Trophoblast cell (in vitro differentiated cells and primary cell): ENCODE measurements at places on chromosomes 16 and 17.

DNA sequence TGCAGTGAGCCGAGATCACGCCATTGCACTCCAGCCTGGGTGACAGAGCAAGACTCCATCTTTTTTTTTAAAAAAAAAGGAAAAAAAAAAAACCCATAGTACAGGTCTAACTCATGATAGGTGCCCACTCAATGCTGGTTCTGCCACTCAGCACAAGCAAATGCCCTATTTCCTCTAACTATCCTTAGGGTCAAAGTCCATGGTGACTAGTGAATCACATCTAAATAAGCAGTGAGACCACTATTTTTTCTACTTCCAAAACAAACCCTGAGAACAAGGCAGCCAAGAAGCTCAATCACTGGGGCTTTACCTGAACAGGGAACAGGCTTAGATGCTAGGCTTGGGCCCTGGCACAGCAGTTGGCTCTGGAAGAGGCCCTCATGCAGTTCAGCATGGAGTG, 3.4 kb downstream of the BLTP2 start:
- H3K4me1 ChIP-seq = peaks cover 3% of the 10 kb centered on the region
- H3K4me3 ChIP-seq = no peak overlapping the region
- H3K27me3 ChIP-seq = no peaks in the 10 kb centered on the region
- H3K36me3 ChIP-seq = peaks cover 28% of the 10 kb centered on the region
- H3K27ac ChIP-seq = no peak overlapping the region

- no peak overlapping the region for H3K27ac ChIP-seq
- H3K27me3 ChIP-seq = no peaks in the 10 kb centered on the region
- H3K4me1 ChIP-seq = peaks cover 6% of the 10 kb centered on the region
These were observed 25.3 kb downstream of the TRPV3 start for GRCh38 chr17:3532106-3532858.

- H3K4me1 ChIP-seq = peaks cover 16% of the 10 kb centered on the region
- no peak for DNase-seq
- no peak overlapping the region for H3K27ac ChIP-seq
- H3K4me3 ChIP-seq = peak overlapping the region; percentile 67
These were observed 1.2 kb upstream of the CBLN1 start for GRCh38 chr16:49282690-49283375.

DNA sequence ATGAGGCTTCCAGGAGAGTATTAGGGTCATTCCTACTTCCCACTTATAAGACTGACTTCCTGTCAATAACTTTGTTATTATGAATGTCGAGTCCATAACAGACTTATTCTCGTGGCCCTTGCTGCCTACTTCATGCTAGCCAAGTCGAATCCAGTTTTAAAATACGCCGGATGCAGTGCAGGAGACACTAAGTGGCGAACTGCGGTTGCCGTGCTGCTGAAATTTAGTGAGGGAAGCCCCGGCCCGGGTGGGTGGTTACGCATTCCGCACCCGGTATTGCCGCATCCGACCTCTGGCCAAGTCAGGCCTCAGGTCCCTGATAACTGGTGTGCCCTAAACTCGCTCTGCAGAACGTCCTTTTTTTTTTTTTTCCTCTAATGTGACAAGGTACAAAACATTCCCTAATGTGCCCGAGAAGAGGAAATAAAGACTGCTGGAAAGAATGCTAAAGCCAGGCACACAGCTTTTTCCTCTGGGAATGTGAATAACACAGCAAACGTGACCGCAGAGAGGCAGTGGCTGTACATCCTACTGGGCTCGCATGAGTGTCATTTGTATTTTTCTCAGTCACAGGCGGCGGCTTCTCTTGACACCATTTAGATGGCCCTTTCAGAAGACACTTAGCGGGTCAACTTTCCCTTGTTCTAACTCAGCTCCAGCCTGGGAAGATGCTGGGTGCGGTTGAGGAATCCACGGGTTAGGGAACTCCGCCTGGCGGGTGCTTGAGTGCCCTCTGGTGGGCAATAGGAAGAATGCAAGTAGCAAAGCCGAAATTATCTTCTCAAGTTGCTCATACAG, 7.1 kb upstream of the AKTIP start:
- peak; percentile 91 for DNase-seq
- no peak overlapping the region for H3K4me3 ChIP-seq
- H3K4me1 ChIP-seq = peaks cover 2% of the 10 kb centered on the region
- H3K27ac ChIP-seq = no peak overlapping the region
- H3K27me3 ChIP-seq = no peaks in the 10 kb centered on the region

GRCh38 chr17:7852262-7852670, 2.6 kb upstream of the TMEM88 start:
- H3K4me3 ChIP-seq = no peak overlapping the region
- no peak overlapping the region for H3K27ac ChIP-seq
- DNase-seq = no peak
- H3K36me3 ChIP-seq = peaks cover 70% of the 10 kb centered on the region
- H3K27me3 ChIP-seq = no peaks in the 10 kb centered on the region

DNA sequence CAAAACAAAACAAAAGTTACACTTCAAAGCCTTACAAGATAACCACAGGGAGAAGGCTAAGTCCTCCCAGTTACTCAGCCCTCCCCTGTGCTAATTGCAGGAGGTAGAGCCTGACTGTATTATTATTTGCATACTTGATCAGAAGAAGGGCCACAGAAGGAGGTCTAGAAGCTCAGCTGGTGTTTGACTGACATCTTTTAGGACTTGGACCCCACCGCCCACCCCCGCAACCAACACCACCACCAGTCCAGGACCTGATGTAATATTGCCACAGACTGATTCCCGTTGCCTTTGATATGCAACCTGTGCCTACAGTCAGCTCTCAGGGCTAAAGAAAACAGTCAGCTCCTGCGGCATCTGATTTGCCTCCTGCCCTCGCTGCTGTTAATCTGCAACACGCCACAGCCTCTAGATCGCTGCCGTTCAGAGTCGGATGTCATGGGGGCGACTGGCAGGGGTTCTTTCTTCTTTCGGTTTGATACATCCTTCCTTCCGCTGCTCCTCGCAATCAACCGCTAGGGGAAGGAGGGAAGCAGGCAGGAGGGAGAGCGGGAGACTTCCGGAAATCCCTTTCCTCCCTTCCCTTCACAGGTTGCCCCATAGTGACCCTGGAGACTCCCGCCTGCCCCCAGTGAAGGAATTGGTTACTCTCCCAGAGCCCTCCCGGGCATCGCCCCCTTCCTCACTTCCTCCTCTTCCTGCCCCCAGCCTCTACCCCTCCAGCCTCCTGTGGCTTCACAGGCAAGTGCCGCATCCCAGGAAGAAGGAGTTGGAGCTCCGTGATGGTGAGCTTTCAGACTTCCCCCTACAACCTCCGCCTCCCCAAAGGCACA, 90.5 kb upstream of the SOX9 start:
- no peaks in the 10 kb centered on the region for H3K36me3 ChIP-seq
- DNase-seq = no peak

DNA sequence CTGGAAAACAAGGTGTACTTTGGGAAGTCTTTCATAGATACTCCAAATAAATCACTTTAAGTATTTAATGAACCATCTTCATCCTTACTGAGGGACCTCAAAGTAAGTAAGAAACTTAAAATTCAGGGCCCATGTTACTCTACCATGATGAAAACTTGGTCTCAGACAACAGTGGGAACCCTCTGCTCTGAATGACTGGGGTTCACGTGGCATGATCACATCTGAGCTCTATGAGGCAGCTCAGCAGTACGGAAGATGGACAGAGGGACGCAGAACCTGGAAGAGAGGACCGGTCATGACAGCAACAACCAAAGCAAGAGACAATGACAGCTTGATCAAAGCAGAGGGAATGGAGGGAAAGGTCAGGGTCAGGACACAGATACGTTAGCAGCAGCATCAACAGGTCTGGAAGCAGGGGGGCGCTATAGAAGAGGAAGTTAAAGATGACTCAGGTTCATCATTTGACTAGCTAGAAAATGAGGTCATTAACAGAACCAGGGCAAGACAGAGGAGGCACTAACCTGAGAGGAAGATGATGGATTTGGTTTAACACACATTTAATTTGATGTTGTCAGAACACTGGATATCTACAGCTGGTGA, 9.5 kb downstream of the XPO6 start:
- H3K27ac ChIP-seq = no peak overlapping the region
- no peak for DNase-seq
- no peaks in the 10 kb centered on the region for H3K27me3 ChIP-seq
- no peaks in the 10 kb centered on the region for H3K4me1 ChIP-seq
- H3K36me3 ChIP-seq = peaks cover 20% of the 10 kb centered on the region
- H3K4me3 ChIP-seq = no peak overlapping the region

DNA sequence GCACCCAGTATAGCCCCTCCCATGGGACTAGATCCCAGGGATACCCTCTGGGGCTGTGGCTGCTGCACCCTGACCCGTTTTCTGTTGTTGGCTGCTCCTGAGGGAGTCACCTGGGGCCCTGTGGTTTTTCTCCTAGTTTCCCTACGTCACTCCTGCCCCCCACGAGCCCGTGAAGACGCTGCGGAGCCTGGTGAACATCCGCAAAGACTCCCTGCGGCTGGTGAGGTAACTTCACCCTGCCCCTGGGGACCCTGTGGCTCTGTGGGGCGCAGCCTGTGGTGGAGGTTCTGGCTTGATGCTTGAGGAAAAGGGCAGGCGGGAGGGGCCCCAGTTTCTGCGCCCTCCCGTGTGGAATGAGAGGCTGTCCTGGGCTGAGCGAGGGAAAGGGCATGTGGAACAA, 27.2 kb downstream of the MGRN1 start:
- no peak for DNase-seq
- H3K4me3 ChIP-seq = peak overlapping the region; percentile 16
- H3K27me3 ChIP-seq = no peaks in the 10 kb centered on the region
- H3K27ac ChIP-seq = no peak overlapping the region
- peaks cover 56% of the 10 kb centered on the region for H3K36me3 ChIP-seq

- peaks cover 38% of the 10 kb centered on the region for H3K36me3 ChIP-seq
- peaks cover 8% of the 10 kb centered on the region for H3K4me1 ChIP-seq
- no peaks in the 10 kb centered on the region for H3K27me3 ChIP-seq
- H3K4me3 ChIP-seq = peak overlapping the region; percentile 76
- DNase-seq = peak; percentile 68
- H3K27ac ChIP-seq = peak overlapping the region; percentile 35
These were observed 655 bp downstream of the HIRIP3 start for GRCh38 chr16:29994600-29995323.

- no peak overlapping the region for H3K4me3 ChIP-seq
- DNase-seq = peak; percentile 8
- H3K4me1 ChIP-seq = peaks cover 18% of the 10 kb centered on the region
- no peaks in the 10 kb centered on the region for H3K36me3 ChIP-seq
These were observed 21.5 kb downstream of the RPH3AL start for GRCh38 chr17:330993-331701.

- DNase-seq = no peak
- H3K4me3 ChIP-seq = no peak overlapping the region
- no peaks in the 10 kb centered on the region for H3K27me3 ChIP-seq
- no peak overlapping the region for H3K27ac ChIP-seq
- H3K4me1 ChIP-seq = no peaks in the 10 kb centered on the region
These were observed 17.1 kb upstream of the ATP6V0A1 start for GRCh38 chr17:42441371-42442195.

- DNase-seq = no peak
- no peaks in the 10 kb centered on the region for H3K36me3 ChIP-seq
- H3K4me3 ChIP-seq = no peak overlapping the region
- H3K4me1 ChIP-seq = no peaks in the 10 kb centered on the region
These were observed 102.1 kb downstream of the PLCG2 start for GRCh38 chr16:81881228-81881627.

GRCh38 chr17:37177254-37177870, 198.4 kb upstream of the C17orf78 start:
- H3K36me3 ChIP-seq = peaks cover 13% of the 10 kb centered on the region
- no peak overlapping the region for H3K27ac ChIP-seq
- no peak overlapping the region for H3K4me3 ChIP-seq

- no peaks in the 10 kb centered on the region for H3K4me1 ChIP-seq
- no peak for DNase-seq
- H3K4me3 ChIP-seq = no peak overlapping the region
These were observed 6.5 kb downstream of the SLC38A8 start for GRCh38 chr16:84036131-84036530.

DNA sequence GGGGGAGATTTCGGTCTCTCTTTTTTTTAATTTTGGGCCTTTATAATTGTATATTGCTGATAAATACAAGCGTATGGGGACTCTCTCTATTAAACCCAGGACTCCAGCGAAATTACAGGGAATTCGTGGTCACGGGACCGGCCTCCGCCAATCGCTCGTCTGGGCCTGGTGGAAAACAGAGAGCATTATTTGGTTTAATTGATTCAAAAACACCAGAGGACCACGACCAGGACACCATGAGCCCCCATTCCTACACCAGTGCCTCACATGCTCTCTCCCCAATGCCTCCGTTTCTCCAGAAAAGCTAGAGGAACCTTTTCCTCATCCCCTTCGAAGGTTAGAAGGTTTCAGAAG, at the start of gene HOXB2:
TSS of gene HOXB2 (minus strand) at position 88 of the 354 bp plus-strand sequence. CDS start 198 bp downstream, outside the sequence.
- peaks cover 2% of the 10 kb centered on the region for H3K36me3 ChIP-seq
- H3K4me1 ChIP-seq = peaks cover 34% of the 10 kb centered on the region
- no peaks in the 10 kb centered on the region for H3K27me3 ChIP-seq
- peak within 1 kb of the TSS; percentile 82 for H3K4me3 ChIP-seq

DNA sequence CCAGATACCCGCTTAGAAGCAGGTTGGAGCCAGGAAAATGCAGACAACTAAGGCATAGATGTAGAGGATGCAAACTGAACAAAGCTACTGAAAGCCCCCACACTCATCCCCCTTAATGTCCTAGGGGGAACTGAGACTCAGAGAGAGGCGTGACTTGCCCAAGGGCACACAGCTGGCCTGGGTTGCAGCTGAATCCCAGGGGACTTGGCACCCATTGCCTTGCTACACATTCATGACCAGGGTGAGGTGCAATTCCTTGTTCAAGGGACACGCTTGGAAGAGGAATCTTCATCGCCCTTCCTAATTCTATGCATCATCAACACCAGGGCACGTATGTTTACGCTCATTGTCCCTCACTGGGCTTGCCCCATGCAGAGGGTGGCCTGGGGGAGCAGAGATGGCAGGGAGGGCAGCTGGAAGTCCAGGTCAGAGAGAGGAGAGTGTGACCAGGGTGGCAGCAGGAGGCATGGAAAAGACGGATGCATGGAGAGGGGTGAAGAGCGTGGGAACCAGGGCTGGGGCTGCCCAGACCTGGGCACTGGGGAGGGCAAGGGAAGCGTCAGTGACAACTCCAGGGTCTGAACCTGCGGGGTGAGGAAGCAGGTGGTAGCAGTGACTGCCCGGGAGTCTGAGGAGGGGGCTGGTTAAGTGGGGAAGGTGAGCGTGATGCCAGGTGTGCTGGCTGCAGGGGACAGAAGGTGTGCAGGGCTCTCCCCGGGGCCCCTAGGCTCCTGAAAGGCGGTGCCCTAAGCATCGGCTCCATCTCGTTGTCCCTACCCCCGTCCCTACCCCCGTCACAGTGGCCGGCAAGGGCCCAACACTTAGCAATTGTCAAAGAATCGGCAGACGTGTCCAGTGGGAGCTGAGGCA, 267.1 kb upstream of the TNRC6C start:
- H3K4me1 ChIP-seq = no peaks in the 10 kb centered on the region
- no peak overlapping the region for H3K27ac ChIP-seq
- peaks cover 10% of the 10 kb centered on the region for H3K27me3 ChIP-seq
- H3K4me3 ChIP-seq = no peak overlapping the region
- DNase-seq = no peak
